ENCODE measurements at places on chromosomes 3 and 15.

GRCh38 chr15:99565049-99565298 lies 810 bp upstream of the MEF2A start:
- DNase-seq = no peak

DNA sequence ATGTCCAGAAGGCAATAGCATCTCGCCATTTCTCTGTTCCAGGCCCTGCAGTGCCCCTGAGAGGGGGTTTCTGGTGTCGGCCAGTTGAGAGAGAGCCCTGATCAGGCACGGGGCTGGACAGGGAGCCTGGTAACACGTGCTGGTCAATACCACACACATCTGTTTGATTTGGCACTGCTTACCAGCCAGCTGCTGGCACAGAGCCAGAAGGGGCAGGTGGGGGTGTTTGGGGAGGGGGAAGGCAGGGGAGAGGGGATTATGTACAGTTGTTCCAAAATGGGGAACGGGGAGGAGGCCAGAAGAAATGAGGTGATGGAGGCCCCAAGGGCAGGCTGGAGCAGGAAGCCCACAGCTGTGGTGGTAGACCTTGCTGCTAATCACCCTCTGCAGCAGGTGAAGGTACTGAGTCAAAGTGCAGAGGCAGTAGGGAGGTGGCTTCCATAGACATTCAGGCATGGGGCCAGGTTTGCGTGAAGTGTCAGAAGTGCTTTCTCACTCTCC lies 153.5 kb upstream of the LPP start:
- no peak for DNase-seq

DNA sequence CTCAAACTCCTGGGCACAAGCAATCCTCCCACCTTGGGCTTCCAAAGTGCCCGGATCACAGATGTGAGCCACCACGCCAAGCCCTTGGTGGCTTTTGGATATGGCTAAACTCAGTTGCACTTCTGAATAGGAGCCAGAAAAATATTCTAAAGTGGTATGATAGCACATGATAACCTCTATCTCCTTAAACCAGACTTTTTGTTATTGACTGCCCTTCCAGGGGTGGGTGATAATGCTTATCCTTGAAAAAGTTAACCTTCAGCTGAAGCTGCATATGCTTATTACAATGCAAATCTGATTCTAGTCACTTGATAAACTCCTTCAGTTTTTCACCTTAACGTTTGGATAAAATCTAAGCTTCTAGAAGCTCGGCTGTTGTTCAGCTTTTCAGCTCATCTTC lies 6.3 kb downstream of the CCNB2 start:
- DNase-seq = no peak

DNA sequence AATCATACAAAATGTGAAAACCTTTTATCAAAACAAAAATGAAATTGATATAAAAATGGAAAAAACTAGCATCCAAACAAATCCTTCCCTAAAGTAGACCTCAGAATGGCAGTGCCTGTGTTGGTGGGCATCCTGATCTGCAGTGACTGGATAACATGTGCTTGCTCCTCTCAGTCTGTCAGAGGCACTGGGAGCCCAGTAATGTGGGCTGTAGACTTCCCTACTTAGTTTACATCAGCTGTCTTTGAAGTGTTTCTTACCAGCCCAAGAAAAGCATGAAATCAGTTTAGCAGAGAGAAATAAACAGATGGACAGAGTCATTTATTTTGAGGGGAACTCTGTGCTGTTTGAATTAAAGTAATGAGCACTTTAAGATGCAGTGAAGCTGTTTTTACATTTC lies 37.8 kb upstream of the RORA start:
- no peak for DNase-seq

- DNase-seq = no peak
Observed at GRCh38 chr3:13607821-13608597, 59.1 kb downstream of the FBLN2 start.

- no peak for DNase-seq
Observed at GRCh38 chr3:50170689-50171088, 15.6 kb downstream of the SEMA3F start.

- no peak for DNase-seq
Observed at GRCh38 chr3:195838714-195839113, 27.0 kb upstream of the MUC4 start.

GRCh38 chr3:25412269-25412668 lies 15.8 kb upstream of the RARB start:
- DNase-seq = no peak

DNA sequence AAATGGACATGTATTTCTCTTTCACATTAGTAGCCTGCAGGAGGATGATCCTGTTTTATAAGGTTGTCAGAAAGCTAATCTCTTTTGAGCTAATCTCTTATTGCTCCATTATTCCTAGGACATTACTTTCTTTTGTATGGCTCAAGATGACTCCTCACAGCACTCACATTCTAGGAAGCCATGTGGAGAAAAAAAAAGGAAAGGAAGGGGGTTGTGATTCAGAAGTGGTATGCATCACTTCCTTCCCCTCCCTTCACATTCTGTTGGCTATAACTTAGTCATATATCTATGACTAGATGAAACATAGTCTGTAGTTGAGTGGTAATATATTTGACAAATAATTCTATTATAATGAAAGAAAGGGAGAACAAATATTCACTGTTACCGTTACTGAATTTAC lies 168.8 kb upstream of the TTC14 start:
- DNase-seq = no peak

GRCh38 chr3:180835501-180835900 lies 77.0 kb upstream of the FXR1 start:
- DNase-seq = no peak

GRCh38 chr3:63661242-63661641 lies 8.8 kb downstream of the SNTN start:
- no peak for DNase-seq

DNA sequence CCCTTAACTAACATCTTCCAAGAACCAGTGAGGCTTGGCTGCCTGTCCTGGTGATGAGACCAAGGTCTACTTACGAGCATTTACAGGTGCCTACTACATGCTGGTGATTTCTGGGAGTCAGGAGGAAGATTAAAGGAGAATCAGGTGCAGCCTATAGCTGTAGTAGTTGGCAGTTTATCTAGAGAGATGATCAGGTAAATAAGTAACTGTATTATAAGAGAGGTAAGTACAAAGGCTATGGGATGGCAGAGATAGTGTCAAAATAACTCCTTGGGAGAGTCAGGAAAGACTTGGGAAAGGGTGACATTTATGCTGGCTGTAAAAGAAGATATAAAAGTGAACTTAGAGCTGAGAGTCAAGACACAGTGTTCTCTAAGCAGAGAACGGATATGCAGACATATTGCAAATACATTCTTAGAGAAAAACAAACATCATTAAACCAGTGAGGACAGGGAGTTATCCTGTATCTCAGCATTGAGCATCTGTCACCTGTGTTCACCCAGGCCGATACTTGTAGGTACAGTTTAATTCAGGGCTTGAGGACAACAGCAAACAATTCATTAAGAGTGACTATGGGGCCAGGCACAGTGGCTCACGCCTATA lies 49.7 kb upstream of the ACP3 start:
- DNase-seq = no peak

- DNase-seq = no peak
Observed at GRCh38 chr3:64319391-64319790, 94.1 kb upstream of the PRICKLE2 start.

DNA sequence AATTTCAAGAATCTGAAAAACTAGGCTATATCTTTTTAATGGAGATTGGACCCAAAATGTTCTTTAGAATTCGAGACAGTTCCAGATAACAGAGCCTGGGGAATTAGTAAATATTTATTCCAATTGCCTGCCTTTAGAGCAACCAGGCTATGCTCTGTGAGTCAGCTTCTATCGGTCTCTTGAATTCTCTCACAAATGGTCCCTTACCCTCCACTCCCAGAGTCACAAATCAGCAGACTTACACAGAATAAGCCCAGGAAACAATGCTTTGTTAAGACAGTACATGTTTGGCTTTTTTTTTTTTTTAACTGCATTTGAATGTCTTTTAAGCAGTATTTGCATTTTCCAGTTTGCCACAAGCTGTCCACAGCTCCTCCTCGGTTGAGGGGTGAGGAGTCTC lies 460.7 kb upstream of the CBLB start:
- DNase-seq = no peak

DNA sequence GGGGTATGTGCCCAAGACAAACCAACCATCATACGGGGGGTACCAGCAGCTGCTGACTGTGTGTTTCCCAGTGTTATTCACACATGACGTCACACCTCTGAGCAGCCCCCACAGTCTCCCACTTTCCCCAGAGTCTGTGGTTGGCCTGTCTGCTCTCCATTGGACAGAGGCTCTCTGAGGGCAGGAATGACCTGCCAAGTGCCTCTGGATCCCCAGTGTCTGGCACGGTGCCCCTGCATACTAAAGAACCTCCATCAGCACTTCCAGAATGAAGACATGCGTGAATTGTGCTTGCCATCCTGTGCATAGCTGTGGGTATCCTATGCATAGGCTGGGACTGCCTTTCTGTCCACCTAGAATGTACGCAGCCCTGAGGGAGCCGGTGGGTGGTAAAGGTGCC lies 3.5 kb upstream of the CCDC9B start:
- no peak for DNase-seq

GRCh38 chr3:38560996-38561717 lies 65.0 kb downstream of the EXOG start:
- no peak for DNase-seq

- no peak for DNase-seq
Observed at GRCh38 chr15:64288999-64289398, 67.0 kb downstream of the CSNK1G1 start.

- no peak for DNase-seq
Observed at GRCh38 chr15:44028349-44028748, 166.7 kb downstream of the FRMD5 start.

DNA sequence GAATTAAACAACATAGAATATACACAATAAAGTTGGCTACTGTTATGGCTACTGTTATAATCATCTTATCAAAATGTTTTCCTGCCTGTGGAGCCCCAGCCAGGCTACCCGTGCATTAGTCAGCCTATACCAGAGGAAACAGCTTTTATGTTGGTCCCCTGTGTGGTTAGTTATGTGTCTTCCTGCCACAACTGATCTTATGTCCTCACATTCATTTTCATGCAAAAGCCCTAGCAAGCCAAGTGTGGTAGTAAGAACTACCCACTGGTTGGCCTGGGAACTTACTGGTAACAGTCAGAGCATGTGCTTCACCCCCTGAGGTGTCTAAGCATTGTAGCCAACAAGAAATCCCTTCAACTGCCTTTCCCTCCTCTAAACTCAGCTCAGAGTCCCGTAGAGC lies 21.8 kb downstream of the MGLL start:
- no peak for DNase-seq

DNA sequence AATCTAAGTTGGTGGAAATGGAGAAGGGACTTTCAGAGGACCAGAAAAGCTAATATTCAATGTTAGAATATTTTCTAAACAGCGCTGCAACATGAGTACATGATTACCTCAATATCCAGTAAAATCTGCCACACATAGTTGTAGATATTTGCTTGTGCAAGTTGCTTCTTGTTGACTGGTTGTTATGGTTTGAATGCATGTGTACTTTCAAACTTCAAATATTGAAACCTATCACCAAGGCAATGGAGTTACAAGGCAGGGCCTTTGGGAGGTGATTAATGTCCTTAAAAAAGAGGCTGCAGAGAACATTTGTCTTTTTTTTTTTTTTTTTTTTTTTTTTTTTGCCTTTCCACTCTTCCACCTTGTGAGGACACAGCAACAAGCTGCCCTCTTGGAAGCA lies 49.9 kb downstream of the TMCO5A start:
- DNase-seq = no peak

DNA sequence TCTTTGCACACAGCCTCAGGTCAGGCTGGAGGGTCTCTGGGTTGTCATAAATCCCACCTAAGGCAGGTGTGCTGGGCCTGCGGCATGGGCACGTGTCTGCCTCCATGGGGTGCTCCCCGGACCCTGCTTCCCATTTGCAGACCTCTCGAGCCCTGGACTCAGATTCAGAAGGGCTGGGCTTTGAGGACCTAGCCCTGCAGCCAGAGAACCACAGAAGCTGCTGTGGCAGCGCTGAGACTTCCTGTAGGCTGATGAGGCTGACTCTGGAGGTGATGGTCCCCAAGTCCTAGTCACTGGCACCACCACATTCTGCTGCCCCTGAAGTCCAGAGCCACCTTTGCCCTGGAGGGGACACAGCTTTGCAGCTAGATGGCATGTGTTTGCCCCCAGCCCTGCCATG lies 156.4 kb downstream of the LRRC28 start:
- DNase-seq = no peak

- DNase-seq = no peak
Observed at GRCh38 chr3:43919029-43919428, 228.3 kb downstream of the ABHD5 start.

DNA sequence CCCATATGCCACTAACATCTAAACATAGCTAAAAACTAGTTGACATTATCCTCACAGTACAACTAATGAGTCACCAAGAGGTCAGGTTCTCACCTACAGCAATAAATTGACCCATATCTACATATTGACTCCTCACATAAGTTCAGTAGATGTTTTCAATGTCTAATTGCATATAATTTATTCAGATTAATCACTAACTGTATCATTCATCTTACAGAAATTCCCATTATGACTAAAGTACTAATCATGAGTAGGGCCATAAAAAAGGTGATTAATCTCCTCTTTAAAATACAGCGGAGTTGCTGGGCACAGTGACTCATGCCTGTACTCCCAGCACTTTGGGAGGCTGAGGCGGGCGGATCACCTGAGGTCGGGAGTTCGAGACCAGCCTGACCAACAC lies 82.4 kb upstream of the ST3GAL6 start:
- DNase-seq = no peak

DNA sequence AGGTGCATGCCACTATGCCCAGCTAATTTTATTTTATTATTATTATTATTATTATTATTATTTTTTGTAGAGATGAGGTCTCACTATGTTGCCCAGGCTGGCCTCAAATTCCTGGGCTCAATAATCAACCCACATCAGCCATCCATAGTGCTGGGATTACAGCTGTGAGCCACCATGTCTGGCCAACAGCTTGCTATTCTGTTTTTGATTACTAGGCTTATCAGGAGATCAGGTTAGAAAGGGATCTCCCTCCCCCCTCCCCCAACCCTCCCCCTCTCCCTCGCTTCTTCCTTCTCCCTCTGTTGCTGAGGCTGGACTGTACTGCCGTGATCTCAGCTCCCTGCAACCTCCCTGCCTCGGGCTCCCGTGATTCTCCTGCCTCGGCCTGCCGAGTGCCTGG lies 8.6 kb downstream of the CLN6 start:
- no peak for DNase-seq

DNA sequence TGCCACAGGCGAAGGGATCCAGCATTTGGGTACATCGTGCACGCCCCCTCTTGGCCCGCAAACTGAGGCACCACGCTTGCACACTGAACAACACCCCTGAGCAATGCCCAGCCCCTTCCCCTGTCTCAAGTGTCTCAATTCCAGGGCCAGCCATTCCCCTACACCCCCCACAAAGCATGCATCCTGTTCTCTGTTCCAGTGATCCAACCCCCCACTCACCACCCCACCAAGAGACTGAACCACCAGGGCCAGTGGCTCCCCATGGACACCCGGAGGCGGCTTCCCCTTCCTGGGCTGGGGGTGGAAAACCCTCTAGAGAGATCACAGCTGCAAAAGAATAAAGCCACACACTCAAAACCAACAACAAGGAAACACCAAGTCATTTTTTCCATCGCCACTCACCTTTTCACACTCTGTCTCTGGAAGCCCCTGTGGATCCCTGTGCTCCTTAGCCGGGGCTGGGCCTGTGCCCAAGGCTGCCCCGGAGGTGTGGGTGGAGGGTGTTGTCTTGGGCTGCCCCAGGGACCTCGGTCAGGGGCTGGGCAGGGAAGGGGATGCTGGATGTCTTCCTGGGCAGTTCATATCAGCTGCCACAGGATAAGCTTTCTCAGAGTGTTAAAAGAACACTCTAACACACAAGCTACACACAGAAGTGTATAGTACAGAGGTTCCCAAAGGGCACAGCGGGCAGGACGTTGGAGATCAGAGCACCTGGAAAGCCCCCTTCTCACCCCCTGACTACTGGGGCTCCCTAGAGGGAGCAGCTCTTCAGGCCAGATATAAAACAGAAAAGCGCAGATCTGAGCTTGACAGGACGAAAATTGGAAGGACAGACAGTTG lies 92.5 kb downstream of the CHSY1 start:
- no peak for DNase-seq
